ENCODE measurements at places on chromosomes 16 and 17.

- no peak for DNase-seq
Measured at GRCh38 chr17:56822725-56823124, 11.0 kb downstream of the C17orf67 start.

GRCh38 chr17:81173052-81173761 lies 7.2 kb upstream of the AATK start:
- DNase-seq = no peak

- DNase-seq = no peak
Measured at GRCh38 chr16:79411357-79411756, 189.2 kb downstream of the MAF start.

GRCh38 chr17:39277110-39277509 lies 51.4 kb upstream of the STAC2 start:
- no peak for DNase-seq

GRCh38 chr17:57279432-57279831 lies 23.1 kb downstream of the MSI2 start:
- DNase-seq = no peak

DNA sequence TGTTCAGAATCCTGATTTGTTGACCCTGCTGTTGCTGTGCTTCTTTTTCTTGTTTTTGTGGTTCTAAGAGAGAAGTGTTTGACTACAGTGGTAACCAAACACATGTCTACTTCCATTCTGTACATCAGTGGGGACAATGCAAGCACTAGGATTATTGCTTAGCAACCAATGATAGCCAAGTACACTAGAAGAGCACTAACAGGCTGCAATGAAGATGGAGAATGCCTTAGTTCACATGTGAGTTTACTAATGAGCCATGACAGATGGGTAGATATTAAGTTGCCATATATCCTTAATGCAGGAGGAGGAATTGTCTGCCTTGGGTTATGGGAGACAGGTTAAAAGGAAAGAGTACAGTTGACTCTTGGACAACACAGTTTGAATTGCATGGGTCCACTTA lies 8.3 kb downstream of the EFCAB5 start:
- no peak for DNase-seq

- DNase-seq = no peak
Measured at GRCh38 chr16:27461483-27462171, 59.7 kb downstream of the IL21R start.

DNA sequence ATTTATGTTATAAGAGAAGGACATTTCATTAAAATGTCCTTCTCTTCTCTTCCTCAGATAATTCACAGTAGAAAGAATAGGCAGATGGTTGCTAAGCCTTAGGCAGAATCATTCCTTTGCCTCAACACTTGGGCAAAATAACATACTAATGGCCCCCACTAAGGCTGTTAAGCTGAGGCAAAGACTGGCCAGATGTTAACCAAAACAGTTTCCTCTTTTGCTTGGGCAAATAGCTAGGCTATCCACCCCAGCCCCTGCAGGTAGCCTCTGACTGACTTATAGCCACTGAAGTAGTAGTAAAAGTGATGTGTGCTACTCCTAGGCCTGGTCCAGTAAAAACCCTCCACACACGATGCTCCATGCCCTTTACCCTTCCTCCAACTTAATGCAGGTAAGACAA lies 55.2 kb downstream of the SPAG9 start:
- DNase-seq = no peak

DNA sequence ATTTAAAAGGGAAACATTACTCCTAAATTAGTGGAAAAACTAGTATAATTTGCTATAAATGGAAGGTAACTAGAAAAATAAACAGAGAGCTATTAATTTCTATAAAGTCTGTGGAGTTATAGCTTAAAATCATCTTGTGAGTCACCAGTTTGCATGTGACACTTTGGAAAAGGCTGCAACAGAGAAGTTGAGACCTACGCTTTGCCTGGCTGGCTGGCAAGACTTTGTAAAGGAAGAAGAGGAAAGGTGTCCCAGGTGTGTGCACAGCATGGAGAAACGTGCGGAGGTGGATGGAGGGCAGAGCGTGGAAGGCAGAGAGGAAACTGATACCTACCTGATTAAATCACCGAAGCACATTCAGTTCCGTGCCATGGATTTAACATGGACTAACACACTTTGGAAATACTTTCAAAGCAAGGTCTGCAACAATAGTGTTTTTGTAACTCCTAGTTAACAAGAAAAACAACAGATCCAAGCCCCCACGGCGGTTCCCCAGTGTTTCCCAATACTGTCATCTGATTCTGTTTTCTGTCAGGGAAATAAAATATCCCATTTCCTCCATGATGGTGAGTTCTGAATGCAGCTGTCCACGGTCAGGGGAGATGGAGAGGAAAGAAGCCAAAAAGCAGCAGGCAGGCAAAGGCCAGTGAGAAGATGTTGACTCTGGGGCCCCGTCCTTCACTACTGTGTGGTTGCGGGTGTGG lies 134.8 kb downstream of the XYLT1 start:
- no peak for DNase-seq

- peak; percentile 90 for DNase-seq
Measured at GRCh38 chr17:38727736-38728135, 2.4 kb upstream of the CISD3 start.

DNA sequence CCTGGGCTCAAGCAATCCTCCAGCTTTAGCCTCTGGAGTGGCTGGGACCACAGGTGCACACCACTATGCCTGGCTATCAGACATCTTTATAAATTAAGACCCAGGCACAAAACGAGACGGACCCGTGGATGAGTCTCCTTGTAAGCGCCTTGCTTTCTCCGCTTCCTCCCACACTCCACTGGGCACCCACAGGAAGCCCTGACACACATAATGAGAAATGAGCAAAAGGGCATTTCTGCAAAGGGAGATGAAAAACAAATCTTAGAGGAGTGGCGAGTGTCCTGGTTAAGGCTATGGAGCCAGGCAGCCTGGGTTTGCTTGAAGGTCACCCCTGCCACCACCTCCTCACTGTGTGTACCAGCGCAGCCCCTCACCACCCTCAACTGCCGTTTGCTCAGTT lies 56.3 kb downstream of the XYLT1 start:
- DNase-seq = peak; percentile 68

DNA sequence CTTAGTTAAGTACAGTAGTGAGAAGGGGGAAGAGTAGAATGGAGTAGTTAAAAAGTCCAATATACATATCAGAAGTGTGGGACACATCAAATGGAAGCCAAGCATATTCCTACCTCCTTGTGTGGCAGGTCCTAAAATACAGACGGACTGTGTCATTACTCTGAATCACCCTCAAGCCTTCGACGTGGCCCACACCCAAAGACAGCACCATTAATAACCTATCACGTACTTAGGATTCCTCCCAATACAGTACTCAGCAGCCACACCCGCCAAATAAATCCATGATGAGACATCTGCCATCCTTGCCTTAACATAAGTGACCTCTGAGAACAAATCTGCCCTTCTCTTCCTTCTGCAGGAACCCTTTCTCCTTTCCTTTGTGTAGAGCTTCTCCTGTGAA lies 38.9 kb downstream of the UBE2G1 start:
- DNase-seq = no peak

GRCh38 chr17:74445158-74445557 lies 13.3 kb downstream of the GPRC5C start:
- DNase-seq = no peak

DNA sequence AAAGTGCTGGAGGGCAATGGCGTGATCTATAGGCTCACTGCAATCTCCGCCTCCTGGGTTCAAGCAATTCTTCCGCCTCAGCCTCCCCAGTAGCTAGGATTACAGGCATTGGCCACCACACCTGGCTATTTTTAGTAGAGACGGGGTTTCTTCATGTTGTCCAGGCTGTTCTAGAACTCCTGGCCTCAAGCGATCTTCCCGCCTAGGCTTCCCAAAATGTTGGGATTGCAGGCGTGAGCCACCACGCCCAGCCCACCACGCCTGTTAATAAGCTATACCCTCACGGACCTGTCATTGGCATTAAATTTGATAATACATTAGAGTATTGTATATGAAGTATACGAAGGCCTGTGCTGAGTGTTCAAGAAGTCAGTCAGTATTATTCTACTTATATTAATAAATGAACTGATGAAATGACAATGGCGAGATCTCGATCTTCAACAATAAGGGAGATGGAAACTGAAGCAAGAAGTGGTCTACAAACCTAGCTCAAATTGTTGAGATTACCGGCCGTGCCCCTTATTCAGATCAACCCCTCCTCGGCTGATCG lies 818 bp upstream of the BCAS3 start:
- no peak for DNase-seq

DNA sequence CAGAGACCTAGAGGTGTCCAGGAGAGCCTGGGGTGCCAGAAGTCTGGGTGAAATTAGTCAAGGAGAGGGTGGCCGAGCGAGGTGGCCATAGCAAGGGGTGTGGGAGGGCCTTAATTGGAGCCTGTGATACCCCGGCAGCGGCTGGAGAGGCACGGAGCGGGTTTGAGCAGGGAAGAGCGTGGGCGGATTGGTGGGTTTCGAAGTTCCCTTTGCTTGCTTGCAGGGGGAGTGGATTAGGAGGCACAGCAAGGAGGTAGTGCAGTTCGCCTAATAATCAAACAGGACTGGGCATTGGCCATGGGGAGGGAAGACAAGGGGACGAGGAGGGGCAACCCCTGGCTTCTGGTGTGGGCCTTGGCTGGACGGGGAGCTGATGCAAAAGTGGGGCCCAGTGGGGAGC lies 5.4 kb upstream of the FAM83G start:
- DNase-seq = no peak

DNA sequence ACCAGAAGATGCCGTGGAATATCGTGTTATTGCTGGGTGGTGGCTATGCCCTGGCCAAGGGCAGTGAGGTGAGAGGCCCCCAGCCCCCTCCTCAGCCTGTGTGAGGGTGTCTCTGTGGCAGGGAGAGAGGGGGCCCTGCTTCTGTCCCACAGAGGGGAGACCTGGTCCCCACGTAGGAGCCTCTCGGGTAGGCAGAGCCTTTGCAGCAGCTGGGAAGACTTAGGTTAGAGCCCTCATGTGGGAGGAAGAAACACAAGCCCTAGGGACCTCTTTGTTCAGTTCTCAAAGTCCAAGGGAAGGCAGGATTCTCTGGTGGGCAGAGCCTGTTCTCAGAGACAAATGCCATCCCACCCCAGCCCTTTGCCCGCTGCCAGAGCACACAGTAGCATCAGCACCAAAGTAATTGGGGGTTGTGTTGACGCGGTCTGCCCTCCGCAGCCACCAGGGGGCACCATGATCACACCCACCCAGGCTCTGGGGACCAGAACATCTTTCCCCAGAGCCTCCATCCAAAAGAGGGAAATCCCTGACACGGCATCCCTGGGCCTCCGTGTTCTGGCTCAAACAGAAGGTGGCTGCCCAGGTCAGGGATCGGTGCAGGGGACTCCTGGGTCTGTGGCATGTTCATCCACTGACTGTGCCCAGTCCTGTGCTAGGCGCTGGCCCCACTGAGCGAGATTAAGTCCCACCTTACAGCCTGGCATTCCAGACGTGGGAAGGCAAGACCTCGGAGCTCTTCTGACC lies 11.5 kb upstream of the FOXN1 start:
- DNase-seq = peak; percentile 93

- DNase-seq = no peak
Measured at GRCh38 chr17:60914078-60914477, 236.4 kb downstream of the BCAS3 start.

DNA sequence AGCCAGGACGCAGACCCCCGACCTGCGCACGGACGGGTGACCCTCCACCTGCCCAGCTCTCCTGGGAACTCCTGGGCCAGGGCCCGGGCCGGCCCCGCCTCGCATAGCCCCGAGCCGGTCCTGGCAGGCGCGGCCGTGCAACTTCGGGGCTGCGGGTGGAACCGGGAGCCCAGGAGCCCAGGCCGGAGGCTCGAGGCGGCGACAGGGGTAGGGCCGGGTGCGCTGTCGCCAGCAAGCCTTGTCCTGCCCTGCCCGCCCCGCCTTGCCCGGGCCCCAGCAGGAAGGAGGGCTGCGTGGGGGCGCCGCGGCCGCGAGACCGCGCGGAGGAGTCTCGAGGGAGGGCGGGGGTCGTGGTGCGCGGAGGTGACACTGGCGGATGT lies 408 bp downstream of the LMF1 start:
- no peak for DNase-seq

DNA sequence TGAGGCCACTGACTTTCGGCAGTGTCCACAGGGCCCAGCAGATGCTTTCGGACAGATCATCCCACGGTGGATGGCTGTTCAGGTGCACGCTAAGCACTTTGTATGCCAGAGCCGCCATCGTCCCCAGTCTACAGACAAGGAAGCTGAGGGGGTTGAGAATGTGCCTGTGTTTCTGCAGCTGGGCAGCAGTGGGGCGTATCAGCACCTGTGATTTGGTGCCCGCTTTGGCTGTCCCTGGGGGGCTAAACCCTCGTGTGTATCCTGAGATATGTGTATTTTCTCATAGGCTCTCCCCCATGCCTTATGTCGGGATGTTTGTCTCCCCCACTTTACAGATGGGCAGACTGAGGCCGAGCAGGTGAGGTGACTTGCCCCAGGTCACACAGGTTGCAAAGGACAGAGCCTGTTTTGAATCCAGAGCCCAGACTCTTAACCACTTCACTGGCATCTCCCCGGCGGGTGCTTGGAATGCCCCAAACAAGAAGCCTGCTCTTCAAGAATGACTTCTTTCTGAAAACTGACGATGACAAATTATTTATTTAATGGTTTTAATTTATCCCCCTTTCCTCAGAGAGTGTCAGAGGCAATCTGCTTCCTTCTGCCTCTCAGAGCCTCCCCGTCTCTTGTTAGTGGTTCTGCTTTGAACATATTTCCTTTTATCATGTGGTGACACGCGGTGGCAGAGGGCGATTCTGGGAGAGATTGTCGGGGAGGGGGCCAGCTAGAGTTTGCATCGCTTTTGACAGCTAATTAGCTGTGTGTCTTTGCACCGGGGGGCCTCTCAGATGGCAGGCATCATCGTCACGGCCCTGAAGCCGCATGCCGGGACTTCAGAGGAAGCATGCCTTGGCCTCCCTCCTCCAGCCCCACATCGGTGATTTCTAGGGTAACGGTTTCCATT lies 149.6 kb upstream of the CIBAR2 start:
- DNase-seq = no peak

GRCh38 chr17:10192461-10192860 lies 5.9 kb downstream of the GAS7 start:
- DNase-seq = no peak

DNA sequence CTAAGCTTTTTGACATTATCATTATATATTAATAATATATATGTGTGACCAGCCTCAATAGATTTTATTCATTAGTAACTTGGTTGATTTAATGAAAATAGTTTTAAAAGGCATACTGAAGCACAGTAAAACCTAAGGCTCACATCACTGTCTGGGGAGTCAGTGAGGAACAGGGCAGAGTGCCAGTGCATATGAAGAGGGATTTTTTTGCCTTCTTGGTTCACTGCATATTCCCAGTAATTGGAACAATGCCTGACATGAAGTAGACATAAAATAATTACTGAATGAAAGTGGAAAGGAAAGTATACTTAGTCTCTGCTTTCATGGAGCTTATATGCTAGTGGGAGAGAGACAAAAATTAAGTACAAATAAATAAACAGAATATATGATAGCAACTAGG lies 81.1 kb downstream of the FTO start:
- DNase-seq = no peak

Data from activated effector memory CD4-positive, alpha-beta T cell treated with anti-CD3 and anti-CD28 coated beads, Interleukin-2, amount 50 U/mL, for 16 hours (primary cell).